Dermis blood vessel endothelial cell (primary cell): ENCODE measurements at places on chromosomes 4 and X. TPM values are rescaled to one million over a fixed set of nuclear protein-coding genes. Genes with fewer than 3 reads are reported as not detected.

SMARCA1 gene
- 33.5 and 48.0 TPM in 2 replicates for total RNA-seq

ADAMTS3 gene
- total RNA-seq: 0.51 and 0.68 TPM in 2 replicates

RASSF6 gene
- total RNA-seq: under 0.01 and 0.23 TPM in 2 replicates

DNA sequence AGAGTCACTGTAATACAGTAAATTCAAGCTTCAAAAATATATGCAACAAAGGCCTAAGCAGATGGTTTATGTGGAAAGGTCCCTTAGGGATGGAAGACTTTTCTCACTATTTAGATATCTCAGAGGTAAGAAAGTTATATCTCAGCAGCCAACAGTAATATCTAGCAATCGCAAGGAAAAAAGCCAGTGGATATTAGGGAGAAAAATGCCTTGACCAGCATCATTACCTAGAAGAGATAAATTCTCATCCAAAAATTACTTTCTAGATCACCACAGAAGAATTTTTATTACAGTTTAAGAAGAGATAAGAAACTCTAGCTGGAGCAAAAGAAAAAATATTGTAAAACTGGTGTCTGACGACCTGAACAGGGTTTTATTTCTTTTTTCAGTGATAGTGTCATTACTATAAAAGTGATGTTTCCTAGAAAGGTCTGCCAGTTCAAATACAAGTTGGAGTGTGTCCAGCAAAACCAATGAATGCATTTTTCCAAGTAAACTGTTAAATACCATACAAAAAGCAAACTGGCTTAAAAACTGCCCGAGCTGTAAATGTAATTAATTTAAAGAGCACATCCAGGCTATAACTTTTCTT, 100.0 kb downstream of the ATP11C start:
- DNase-seq: no peak

DNA sequence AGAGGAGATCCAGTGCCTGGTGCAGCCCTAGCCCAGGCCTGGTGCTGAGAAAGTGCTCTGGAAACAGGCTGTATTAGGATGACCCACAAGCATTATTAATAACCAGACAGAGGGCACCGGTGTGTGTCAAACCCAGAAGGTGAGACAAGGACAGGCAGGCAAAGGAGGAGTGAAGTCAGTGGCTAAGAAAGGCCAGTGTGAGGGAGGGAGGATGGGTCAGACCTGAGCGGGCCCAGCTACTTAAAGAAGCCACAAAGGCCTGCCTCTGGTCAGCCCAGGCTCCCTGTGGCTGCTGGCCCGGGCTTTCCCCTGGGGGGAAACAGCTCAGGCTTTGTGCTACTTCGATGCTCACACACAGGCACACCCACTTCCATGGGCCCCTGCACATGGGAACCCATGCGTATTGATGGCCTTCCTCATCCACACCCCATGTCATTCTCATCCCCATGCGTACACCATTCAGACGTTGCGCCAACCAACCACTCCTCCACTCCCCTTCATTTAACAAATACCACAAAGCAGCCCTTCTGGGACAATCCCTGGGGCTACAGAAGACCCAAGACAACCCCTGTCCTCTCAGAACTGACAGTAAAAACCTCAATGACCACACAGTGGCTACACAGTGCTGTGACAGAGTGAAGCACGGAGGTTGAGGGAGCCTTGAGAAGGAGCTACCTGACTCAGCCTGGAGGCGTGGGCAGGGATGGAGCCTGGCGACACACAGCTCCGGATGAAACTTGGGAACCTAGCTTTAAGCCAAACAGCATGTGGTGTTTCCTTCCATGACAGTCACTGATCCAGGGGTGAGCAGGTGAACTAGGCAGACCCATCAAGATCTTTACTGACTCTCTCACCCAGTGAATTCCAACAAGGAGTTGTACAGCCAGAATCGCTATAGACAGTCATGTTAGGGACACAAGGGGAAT, 24.9 kb upstream of the MTM1 start:
- DNase-seq: no peak

- no peak for DNase-seq
Observed at GRCh38 chr4:154367659-154368058, 123.9 kb downstream of the DCHS2 start.

DNA sequence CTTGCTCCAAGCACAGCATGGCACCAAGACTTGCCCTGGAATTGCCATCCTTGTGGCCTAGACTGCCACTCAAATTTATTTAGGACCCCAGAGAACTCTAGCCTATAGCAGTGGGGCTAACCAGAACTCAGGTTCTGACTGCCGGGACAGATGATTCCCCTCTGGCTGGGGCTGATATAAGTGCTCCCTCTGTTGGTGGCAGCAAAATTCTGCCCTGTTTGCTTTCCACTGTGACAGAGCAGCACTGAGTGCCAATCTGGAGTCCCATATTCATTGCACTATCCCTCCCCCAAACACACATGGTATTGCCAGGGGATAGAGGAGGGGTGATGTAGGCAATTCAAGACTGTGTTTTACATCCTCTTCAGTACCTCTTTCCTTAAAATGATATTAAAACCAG, 1081.9 kb downstream of the FAT4 start:
- no peak for DNase-seq

- no peak for DNase-seq
Observed at GRCh38 chr4:184294606-184295133, 77.0 kb upstream of the ENPP6 start.

DNA sequence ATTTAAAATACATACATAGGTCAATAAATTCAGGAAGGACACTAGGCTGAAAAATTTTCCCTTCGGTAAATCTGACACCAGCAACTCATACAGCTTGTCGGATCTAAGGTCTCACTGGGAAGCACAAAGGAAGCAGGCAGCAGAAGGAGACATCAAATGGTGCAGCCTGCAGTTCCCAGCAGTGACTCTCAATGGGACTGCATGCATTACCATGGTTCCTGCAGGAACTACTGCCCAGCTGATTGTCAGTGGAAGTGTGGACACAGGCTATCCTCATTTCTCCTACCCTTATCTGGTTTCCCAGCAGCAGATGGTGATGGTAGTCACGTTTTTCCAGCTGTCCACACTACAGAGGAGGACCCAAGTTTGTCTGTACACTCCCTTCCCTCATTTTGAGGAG, 113.3 kb downstream of the PPP1R2C start:
- no peak for DNase-seq

- no peak for DNase-seq
Observed at GRCh38 chr4:10243856-10244255, 127.3 kb upstream of the WDR1 start.

- peak; percentile 61 for DNase-seq
Observed at GRCh38 chr4:155353923-155354540, 22.7 kb downstream of the MAP9 start.

- no peak for DNase-seq
Observed at GRCh38 chr4:6178757-6179156, 21.6 kb downstream of the JAKMIP1 start.
